GM04504 (cell line): ENCODE measurements at places on chromosomes 3 and 15.
A peak's percentile ranks its signal among the peaks of the same experiment; 100 is the strongest.

DNA sequence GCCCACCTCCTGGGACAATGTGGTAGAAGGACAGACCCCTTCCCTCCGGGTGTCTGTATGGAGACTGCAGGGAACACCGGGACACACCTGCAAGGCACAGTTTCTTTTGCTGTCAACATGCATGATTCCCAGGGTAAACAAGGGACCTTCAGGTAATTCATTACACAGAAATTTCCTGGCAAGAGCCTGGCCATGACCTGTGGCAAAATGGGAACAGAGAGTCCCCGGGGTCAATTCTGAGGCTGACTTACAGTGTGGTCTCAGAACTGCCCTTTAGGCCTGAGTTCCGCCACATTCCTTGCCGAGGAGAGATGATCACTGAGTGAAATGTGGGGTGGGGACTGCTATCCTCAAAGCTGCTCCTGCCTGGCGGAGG is 6.3 kb downstream of the STARD5 start:
- no peak for DNase-seq

GRCh38 chr3:119019767-119020518 is 14.7 kb downstream of the IGSF11 start:
- DNase-seq, result no peak

DNA sequence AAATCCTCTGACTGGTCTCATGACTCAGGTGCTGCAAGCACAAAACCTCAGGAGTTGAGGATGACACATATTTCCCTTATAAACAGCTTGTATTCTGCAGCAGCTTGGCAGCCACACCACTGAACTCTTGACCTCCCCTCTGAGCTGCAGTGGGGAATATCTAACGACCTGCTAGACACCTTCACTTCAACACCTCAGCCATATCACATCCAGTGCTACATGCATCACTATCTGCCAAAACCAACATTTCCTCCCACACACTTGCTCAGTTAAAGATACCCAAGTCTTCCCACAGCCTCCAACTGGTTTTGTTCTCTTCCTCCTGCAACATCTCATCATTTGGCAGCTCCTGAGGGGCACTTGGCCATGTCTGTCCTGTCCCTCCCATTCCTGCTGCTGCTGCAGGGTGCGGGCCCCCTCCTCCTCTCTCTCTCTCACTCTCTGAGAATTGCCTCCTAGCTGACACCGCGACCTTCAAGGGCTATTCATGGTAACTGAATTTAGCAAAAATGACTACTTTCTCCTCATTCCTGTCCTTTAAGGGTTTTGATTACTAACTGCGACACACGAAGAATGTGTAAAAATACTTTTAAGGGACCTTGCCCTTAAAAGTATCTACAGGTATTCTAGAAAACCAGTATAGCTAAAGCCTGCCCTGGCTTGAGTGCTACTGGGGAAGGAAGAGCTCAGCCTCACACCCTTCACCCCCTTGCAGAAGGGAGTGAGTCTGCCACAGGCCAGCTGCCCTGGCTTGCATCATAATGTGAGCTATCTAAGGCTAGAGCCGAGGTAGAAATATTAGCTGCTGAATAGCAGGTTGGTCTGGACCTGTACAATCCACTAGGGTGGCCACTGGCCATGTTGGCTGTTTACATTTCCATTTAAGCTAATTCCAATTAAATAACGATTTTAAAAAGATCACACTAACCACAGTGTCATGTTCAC is 5.0 kb upstream of the CCR9 start:
- no peak for DNase-seq

- DNase-seq, result no peak
These were observed 132.1 kb downstream of the FEZF2 start for GRCh38 chr3:62241279-62241678.

DNA sequence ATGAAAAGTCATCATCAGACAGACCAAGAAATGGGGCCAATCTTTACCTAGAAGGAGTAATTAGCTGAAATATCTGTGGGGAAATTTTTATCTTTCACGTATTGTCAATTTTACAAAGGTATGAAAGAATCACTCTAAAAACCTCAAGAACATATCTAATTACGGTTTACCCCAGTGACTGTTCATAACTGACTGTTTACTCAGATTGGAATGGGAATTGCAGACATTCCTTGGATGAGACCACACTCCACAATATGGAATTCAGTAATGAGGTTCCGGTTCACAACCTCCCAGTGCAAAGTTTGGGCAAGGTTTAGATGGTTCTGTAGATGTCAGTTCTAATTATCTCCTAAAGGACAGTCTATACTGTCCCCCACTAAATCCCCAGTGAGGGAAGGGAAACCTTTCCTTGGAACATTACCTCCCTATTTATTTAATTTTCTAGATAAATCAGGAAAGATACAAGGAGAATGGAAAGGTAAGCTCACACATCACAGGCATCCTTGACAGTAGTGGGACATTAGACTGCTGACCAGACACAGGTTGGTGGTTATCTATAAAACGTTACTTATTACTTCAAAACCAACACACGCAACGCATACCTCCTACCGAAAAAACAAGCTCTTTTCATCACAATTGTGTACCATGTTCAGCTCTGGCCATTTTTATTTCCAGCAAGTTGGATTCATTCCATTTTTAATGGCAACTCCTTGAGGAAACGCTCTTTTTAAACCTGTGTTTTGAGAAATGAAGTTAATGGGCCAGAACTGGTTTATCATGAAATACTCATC is 129.9 kb downstream of the RORA start:
- DNase-seq, result no peak

- peak; percentile 50 for DNase-seq
These were observed 337.3 kb downstream of the LPP start for GRCh38 chr3:188491276-188491687.

DNA sequence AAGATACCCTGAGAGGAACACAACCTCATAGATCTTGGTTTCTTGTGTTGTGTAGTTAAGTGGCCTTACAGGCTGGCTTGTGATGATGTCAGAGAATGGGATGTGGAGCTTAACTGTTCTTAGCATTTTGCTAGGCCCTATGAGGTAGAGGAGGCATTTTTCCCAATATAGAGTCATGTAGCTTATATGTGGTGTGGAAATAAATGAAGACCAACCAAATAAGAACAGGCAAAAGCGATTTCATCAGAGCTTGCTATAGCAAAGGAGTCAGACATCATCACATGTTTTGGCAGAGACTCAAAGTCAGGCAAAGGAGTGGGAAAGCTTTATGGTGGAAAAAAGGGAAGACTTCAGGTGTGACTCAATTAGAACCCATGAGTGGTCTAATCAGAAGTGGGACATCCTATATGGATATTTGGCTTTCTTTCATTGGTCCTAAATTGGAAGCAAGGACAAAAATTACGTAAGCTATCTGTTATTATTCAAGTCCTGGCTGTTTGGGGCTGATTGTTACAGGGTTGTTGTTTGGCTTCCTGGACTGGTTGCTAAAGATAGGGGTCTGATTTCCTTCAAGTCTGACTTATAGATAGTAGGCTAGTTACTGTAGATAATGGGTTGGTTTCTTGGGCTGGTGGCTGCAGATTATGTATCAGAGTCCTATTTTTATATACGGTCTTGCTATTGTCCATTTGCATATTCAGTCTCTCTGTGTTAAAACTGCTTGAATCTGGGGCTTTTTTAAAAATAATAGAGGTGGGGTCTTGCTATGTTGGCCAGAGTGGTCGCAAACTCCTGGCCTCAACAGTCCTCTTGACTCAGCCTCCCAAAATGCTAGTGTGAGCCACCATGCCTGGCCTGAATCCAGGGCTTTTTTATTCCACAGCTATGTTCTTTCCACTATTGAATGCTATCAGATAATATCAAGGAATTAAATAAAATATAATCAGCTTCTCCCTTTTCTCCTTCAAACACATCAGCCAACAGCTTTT is 30.3 kb upstream of the SETD2 start:
- DNase-seq, result no peak
